ENCODE measurements at places on chromosomes 7 and 10.

DNA sequence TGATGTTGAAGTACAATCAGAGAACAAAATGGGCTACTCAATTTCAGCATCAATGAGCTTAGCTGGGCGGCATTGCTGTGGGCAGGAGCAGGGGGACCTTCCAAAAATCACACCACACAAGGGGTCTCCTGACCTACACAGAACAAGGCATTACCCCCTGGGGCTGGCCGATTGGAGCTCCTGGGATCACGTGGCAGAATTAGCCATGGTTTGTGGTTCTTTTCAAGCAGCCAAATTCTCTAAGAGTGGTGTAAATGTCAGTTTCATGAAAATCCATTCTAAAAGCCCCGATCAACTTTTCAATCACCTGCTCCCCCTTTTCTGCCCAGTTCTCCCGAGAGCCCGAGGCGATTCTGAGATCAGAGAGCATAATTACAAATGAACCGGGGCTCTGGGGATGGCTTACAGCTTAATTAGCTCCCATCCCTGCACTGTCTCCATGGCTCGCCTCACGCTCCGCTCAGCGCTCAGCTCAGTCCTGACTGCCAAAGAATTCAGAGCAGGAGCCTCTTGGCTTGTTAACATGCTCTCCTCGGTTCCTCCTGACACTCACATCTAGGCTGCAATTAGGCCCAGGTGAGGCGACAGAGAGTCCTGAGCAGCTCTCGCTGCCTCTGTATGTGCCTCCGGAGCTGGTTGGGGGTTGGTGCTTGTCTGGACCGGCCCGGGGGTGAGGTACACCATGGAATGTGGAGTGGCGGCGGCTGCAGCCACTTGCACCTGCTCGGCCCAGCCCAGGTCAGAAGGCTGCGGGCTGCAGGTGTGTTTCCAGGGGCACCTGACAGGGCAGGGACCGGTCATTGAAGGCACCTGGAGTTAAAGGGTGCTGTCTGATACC is 111.8 kb downstream of the WDR11 start:
- DNase-seq, result no peak

DNA sequence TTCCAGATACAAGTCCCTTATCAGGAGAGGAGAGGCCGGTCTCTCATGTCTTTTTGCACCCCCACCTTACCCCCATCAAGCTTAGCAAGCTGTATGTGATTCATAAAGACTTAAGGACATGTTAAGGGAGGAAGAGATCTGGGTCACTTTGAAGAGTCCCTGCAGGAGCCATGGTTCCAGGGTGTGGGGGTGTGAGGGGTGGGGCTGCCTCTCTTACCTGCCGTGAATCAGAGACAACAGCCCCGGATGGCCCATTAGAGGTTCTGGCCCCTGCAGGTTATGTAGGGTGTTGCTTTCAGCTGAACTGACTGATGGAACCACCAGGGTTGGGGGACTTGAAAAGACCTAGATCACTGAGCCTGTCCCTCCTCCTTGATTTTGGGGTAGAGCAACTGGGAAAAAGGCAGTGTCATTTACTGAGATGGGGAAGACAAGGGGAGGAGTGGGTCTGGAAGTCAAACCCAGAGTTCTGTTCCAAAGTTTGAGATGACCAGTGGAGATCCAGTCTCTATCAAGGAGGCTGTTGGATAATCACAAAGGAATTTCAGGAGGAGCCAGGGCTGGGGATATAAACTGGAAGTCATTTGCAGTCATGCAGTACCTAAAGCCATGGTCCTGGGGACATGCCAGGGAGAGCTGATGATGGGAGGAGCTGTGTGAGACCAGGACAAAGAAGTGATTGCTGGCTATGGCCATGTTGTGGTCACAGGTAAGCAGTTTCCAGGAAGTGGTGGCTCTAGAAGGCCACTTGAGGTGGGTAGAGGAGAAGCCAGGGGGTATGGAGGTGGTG is 23.1 kb downstream of the ADAMTS14 start:
- no peak for DNase-seq

DNA sequence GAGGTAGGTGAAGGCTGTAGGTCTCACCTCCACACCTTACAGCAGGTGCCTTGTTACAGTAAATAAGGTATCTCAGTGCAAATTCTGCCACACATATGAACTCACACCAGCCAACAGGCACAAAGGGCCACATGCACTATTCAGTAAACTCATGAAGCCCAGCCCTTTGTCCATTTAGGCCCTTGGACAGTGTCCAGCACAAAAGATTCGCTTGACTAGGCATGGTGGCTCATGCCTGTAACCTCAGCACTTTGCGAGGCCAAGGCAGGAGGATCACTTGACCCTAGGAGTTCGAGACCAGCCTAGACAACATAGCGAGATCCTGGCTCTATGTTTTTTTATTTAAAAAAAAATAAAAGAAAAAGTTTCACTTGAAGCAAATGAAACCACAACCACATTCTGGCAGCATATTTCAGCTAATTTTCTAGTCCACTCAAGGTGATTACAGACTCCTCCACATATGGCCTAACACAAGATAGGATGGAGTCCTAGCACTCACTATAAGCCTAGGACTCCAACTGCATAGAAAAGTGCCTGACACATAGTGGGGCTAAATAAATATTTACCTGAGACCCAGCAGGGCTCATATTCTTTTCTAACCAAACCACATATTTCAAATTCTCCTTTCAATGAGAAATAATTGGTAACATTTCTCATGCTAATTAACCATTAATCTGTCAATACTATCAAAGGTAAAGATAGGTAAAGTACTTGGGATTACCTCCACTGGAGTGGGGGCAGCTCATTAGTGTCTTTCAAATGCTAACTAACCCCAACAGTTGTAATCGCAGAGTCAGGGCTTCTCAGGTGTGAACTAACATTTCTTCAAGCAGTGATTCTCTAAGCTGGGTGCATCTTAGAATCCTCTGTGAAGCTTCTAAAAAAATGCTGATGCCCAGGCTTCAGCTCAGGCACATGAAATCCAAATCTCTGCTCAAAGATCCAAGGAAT is 4.5 kb upstream of the ANKRD1 start:
- DNase-seq, result no peak

GRCh38 chr10:63297941-63298340 is 164.8 kb downstream of the NRBF2 start:
- DNase-seq, result no peak

- DNase-seq, result no peak
These were observed 349.8 kb downstream of the PHTF2 start for GRCh38 chr7:78148166-78148894.

GRCh38 chr10:34114914-34115313 is 700.2 kb downstream of the PARD3 start:
- no peak for DNase-seq

Data from stimulated activated CD4-positive, alpha-beta T cell treated with anti-CD3 and anti-CD28 coated beads, Interleukin-4, amount 100 ng/mL, for 1 hour (primary cell).